ENCODE measurements at places on chromosomes 1 and 21.

GRCh38 chr1:10610901-10611600 is 136.3 kb downstream of the PEX14 start:
- no peak for DNase-seq

- no peak for DNase-seq
Measured at GRCh38 chr1:19768353-19769210, 31.1 kb downstream of the TMCO4 start.

- DNase-seq, result no peak
Measured at GRCh38 chr1:226549094-226549936, 751 bp downstream of the STUM start.

DNA sequence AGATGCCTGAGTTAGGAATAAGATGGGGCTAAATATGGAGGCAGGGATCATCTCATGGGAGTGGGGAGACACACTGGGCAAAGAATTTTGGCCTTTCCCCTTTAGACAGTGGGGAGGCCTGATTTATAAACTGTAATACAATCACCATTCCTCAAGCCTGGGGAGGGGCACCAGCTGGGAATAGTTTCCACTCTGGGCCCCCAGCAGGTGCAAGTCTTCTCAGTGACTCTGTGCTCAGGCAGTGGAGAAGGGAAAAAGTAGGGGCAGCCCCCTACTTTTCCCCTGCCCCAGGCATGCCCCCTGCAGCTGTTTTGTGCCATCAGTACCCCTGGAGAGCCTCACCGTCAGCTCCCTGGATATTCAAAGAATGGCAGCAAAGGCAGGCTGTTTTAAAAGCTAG is 19.1 kb downstream of the COA7 start:
- no peak for DNase-seq

DNA sequence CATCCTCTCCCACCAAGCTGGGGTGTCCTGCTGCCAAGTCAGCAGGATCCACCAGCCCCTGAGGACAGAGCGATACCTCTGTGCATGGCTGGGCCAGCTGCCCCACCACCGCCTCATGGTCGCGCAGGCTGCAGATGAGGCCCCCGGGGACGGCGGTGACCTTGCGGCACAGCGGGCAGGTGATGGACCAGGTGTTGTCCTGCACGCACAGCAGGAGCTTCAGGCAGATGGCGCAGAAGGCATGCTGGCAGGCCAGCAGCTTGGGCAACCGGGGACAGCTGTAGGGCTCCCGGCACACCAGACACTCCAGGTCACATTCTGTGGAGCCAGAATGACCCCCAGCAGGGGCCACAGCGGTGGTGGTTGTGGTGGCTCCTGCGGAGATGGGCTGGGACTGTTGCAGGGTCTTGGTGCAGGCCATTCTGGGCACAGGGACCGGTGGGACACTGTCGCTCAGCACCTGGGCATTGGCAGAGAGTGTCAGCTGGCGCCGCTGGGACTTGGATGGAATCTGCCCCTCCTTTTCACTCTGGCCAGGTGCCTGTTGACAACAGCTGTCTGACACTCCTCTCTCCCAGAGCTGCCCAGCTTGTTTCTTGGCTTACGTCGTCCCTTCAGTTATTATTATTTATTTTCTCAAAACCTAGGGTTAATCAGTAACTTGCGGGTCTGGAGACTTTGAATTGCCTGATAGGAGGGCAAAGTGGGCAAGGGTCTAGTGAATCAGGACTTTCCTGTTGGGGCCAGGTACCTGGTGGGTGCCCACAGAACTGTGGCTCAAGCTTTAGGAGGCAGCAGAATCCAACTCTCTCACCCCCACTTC is at the start of gene RNF186:
Gene RNF186, minus strand, starts transcription at position 603 of the 823 bp plus-strand sequence. Its CDS starts 182 bp downstream, at position 421.
- DNase-seq, result peak; percentile 74

DNA sequence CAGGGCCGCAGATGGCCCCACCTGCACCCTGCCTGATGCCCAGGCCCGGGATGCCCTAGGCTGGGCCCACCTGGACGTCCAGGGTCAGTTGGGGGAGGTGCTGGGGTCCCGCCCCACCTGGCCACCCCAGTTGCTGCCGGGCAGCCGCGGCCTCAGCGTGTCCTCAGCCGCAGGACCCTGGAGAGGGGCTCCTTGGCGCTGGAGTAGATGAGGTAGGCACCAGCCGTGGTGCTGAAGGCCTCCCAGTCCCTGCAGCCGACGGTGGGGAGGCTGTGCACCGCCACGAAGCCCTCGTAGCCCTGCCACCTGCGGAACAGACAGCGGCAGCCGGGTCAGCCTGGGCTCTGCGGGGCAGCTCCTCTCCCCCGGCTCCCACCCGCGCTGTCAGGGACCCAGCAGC is 40.4 kb downstream of the KRTAP10-1 start:
- no peak for DNase-seq

DNA sequence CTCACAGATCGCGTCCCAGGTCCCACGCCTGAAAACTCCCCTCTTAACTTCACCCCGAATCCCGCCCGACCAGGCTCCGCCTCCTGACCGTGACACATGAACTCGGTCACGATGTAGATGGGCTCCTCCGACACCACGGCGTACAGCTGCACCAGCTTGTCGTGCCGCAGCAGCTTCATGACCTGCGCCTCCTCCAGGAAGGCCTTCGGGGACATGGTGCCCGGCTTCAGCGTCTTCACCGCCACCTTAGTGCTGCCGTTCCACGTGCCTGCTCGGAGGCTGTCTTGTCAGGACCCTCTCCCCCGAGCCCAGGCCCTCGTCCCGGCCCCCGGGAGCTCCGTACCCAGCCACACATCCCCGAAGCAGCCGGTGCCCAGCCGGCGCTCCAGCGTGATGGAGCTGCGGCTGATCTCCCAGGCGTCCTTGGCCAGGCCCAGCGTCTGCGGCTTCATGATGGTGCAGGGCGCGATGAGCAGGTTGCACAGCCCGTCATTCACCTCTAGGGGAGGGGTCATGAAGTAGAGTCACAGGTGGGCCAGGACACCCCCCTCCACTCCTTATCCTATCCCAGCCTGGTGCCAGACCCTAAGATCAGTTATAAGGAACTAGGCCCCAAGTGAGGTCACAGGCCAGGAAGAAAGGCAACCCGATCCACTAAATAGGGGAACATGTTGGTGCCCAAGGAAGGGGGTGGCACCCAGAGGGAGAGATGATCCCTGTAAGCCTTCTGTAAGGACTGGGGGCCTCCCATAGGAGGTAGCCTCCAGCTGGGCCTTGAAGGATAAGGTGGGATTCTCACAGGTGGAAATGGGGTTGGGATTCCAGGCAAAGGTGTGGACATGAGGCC is 11.6 kb upstream of the AHDC1 start:
- no peak for DNase-seq

DNA sequence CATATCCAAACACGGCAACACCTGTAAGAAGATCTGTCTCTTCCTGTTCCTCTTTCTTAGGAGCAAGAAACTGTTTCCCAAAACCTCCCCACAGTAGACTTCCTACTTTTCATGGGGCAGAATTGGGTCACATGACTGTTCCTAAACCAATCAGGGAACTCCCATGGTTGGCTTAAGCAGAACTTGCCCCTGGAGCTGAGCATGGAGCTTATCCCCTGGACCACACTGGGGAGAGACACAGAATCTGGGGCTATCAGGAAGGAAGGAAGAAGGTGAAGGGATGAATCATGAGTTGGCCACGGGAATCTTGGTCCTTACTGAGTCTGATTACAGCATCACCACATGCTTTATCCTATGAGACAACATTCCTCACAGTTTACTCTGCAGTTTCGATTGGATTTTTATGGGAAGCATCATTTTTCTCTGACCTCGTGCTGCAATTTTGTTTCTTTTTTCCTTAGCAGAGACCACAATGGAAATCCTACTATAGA is 81.8 kb downstream of the CDC7 start:
- no peak for DNase-seq

- DNase-seq, result peak; percentile 91
Measured at GRCh38 chr1:155859881-155860871, 809 bp downstream of the SYT11 start.

GRCh38 chr1:15656464-15656863 is 27.7 kb upstream of the PLEKHM2 start:
- DNase-seq, result no peak

DNA sequence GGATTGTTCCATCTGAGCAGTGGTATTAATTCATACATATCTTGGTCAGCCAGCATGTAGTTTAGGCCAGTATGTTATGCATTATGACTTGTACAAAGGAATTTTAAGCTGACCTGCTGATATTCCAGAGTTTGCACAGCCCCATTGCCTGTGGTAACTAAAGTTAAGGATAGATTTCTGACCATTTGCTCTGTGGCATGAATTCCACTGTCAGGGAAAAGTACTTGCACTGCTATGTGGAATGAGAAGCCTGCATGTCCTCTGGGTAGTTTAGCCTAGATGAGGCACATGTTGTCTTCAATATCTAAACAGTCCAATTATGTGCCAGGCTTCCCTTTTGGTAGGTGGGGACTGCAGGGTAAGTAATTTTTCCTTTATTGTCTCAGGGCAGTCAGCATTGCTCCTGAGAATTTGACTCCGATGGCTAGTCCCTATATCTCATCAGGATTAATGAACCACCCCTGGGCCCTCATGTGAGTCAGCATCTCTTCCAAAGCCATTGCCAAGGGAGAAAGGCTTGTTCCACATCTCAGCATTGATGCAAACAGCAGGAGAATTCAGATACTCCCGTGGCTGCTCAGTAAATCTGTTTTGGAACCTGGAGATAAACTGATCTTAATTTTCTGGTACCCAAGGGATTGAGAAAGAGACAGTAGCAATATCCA is 30.2 kb downstream of the NEK7 start:
- no peak for DNase-seq
